ENCODE measurements at places on chromosomes 6 and 20.

GRCh38 chr20:24773751-24774201 is 175.3 kb upstream of the CST7 start:
- no peak for DNase-seq
- no peak overlapping the region for H3K27ac ChIP-seq
- H3K27me3 ChIP-seq: peaks cover 84% of the 10 kb centered on the region
- no peaks in the 10 kb centered on the region for H3K4me1 ChIP-seq
- no peak overlapping the region for H3K4me3 ChIP-seq
- H3K36me3 ChIP-seq: no peaks in the 10 kb centered on the region

- DNase-seq: no peak
- no peaks in the 10 kb centered on the region for H3K4me1 ChIP-seq
- no peak overlapping the region for H3K27ac ChIP-seq
- no peaks in the 10 kb centered on the region for H3K36me3 ChIP-seq
- no peak overlapping the region for H3K4me3 ChIP-seq
Measured at GRCh38 chr6:134424798-134425170, 106.9 kb upstream of the SGK1 start.

DNA sequence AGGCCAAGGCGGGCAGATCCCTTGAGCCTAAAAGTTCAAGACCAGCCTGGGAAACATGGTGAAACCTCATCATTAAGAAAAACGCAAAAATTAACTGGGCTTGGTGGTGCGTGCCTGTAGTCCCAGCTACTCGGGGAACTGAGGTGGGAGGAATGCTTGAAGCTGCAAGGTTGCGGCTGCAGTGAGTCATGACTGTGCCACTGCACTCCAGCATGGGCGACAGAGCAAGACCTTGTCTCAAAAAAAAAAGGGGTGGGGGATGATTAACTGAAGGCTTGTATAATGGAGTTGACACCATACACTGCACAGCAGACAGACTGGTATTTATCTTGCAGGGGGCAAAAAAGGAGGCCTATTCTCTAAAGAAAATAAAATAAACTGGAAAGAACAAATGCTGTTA is 27.7 kb downstream of the SRPK1 start:
- H3K4me3 ChIP-seq: no peak overlapping the region
- H3K36me3 ChIP-seq: peaks cover 19% of the 10 kb centered on the region
- no peak overlapping the region for H3K27ac ChIP-seq
- DNase-seq: no peak
- no peaks in the 10 kb centered on the region for H3K27me3 ChIP-seq
- peaks cover 33% of the 10 kb centered on the region for H3K4me1 ChIP-seq

GRCh38 chr6:97669191-97670031 is 386.4 kb upstream of the MMS22L start:
- H3K4me3 ChIP-seq: no peak overlapping the region
- no peaks in the 10 kb centered on the region for H3K27me3 ChIP-seq
- peaks cover 2% of the 10 kb centered on the region for H3K36me3 ChIP-seq
- no peak for DNase-seq
- H3K27ac ChIP-seq: no peak overlapping the region

- no peak overlapping the region for H3K27ac ChIP-seq
- no peaks in the 10 kb centered on the region for H3K4me1 ChIP-seq
- H3K27me3 ChIP-seq: no peaks in the 10 kb centered on the region
- H3K4me3 ChIP-seq: no peak overlapping the region
- no peaks in the 10 kb centered on the region for H3K36me3 ChIP-seq
Measured at GRCh38 chr6:23213193-23213592, 643.8 kb downstream of the HDGFL1 start.

GRCh38 chr6:88763160-88763559 is 200.3 kb downstream of the RNGTT start:
- no peak overlapping the region for H3K27ac ChIP-seq
- H3K36me3 ChIP-seq: peaks cover 1% of the 10 kb centered on the region
- no peaks in the 10 kb centered on the region for H3K4me1 ChIP-seq
- H3K27me3 ChIP-seq: no peaks in the 10 kb centered on the region

DNA sequence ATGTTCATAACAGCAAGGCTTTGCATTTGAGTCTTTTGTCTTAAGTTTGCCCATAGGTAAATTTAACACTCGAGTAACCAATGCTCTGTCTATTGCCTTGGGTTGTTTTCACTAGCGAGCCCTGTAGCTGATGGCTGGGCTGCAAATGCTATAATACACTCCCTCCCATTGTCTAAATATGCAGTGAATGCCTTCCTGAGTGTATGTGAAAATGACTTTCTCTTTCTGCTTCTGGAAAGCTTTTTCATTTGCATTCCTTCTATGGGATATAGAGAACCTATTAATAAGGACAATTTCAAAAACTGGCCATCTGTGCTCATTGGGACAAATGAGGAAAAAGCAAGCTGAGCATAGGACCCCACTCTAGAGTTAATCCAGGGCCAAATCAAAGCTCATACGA is 156.5 kb upstream of the FBXL4 start:
- H3K36me3 ChIP-seq: no peaks in the 10 kb centered on the region
- no peak overlapping the region for H3K27ac ChIP-seq
- H3K4me1 ChIP-seq: no peaks in the 10 kb centered on the region
- DNase-seq: no peak

DNA sequence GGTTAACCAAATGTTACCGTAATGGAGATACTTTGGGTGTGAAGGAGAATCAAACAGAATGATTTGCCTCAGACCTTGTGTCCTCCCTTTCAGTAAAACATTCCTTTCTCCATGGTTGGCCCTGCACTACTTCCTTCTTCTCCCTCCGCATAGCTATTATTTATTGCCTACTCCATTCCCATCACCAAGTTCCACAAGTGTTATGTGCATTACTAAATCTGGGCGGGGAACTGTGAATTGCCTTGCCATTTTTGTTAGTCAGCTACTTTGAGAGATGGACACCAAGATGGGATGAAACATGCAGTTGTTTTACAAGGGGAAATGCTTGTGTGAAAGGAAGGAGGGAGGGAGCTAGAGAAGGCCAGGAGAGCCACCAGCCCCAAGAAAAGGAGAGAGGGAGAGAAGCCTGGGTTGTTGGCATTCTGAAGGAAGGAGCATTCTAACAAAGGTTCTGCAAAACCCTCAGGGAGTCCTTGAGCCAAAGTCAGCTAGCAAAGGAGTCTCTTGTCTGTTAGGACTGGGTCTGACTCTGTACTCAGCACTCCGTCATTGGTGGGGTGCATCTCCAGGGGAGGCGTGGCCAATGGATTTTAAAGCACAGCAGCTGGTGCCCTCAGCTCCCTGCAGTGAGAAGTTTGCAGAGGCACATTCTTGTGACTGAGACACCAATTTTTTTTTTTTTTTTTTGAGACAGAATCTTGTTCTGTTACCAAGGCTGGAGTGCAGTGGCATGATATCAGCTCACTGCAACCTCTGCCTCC is 83.6 kb upstream of the CHD6 start:
- peaks cover 22% of the 10 kb centered on the region for H3K27me3 ChIP-seq
- H3K4me1 ChIP-seq: peaks cover 6% of the 10 kb centered on the region
- DNase-seq: no peak
- no peak overlapping the region for H3K27ac ChIP-seq
- H3K36me3 ChIP-seq: peaks cover 1% of the 10 kb centered on the region

- no peak overlapping the region for H3K4me3 ChIP-seq
- H3K27me3 ChIP-seq: peaks cover 96% of the 10 kb centered on the region
- DNase-seq: no peak
- H3K27ac ChIP-seq: no peak overlapping the region
- H3K4me1 ChIP-seq: no peaks in the 10 kb centered on the region
Measured at GRCh38 chr6:28765978-28766351, 157.8 kb downstream of the TRIM27 start.

DNA sequence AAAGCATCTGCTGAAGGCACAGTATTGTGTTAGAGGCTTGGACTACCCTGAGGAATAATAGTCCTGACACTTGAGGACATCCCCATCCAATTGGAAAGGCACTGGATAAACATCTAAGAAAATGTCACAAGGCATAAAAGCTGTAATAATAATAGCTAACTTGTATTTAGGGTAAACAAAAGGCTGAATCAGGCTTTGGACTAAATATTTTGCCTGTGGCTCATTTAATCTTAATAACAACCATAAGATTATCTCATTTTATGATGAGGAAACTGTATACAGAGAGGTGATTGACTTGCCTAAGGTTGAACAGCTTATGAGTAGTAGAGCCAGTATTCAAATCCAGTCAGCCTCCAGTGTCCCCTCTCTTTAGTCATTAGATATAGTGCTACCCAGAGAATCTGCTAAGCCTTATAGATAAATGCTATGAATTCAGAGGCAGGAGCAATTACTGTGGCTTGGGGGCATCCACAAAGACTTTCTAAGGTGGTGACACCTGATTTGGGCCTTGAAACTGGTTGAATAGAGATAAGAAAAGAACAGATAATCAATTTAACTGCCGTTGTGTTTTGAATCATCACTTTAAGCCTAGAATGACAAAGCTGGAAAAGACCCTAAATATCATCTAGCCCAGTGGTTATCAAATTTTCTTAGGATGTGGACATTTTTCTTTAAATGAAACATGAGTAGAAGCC is 7.5 kb upstream of the ZSWIM1 start:
- no peak for DNase-seq
- H3K36me3 ChIP-seq: peaks cover 5% of the 10 kb centered on the region
- H3K4me1 ChIP-seq: no peaks in the 10 kb centered on the region
- H3K27me3 ChIP-seq: no peaks in the 10 kb centered on the region

DNA sequence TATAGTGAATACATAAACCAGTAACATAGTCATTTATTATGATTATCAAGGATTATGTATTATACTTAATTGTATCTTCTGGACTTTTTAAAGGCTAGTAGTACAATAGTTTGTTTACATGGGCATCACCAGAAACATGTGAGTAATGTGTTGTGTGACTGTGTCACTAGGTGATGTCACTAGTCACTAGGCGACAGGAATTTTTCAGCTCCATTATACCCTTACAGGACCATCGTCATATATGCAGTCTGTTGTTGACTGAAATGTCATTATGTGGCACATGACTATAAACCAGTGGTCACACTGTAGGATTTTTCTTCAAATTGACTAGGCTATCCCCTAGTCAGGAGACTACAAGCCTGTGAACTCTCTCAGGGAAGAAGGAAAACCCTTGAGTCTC is 86.5 kb upstream of the CENPW start:
- no peaks in the 10 kb centered on the region for H3K27me3 ChIP-seq
- H3K27ac ChIP-seq: no peak overlapping the region
- no peak overlapping the region for H3K4me3 ChIP-seq
- no peak for DNase-seq
- no peaks in the 10 kb centered on the region for H3K36me3 ChIP-seq
- no peaks in the 10 kb centered on the region for H3K4me1 ChIP-seq

DNA sequence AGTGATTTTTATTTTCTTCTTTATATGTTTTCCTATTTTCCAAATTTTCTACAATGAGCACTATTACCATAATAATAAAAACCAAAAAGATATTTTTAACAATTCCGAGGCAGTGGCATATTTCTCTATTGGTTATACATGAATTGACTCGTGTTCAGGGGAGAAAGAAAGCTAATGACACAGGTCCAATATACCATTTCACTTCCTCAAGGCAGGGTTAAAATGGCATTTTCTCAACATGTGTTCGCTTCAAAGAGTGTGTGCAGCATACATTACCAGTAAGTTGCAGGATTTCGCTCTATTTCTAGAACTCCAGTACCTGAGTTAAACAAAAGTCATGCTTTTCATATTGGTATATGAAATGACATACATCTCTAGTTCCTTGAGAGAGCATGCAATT is 35.1 kb upstream of the DTNBP1 start:
- DNase-seq: no peak
- no peaks in the 10 kb centered on the region for H3K27me3 ChIP-seq

DNA sequence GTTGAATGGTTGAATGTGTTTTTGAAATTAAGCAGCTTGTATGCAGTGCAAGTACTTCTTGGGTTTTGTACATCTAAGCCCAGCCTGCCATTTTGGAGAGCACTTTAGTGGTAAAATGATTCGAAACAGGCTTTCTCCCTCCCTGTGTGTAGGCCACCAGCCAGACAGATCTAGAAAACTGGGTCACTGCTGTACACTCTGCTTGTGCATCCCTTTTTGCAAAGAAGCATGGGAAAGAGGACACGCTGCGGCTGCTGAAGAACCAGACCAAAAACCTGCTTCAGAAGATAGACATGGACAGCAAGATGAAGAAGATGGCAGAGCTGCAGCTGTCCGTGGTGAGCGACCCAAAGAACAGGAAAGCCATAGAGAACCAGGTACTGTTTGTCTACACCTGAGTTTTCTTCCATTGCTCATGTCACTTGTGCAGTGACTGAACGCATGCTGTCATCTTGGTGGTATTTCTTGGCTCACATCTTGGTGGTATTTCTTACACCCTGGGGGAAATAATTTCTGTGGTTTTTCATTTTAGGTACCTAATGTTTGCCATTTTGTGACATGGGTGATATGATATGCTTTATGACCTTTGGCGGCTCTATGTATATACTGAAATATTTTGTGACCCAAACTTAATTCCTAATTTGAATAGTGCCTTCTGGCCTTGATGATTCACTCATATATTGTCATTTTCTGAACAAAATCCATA is 115.7 kb upstream of the CLDN20 start:
- H3K36me3 ChIP-seq: peaks cover 3% of the 10 kb centered on the region
- no peak overlapping the region for H3K27ac ChIP-seq
- no peak for DNase-seq
- H3K4me3 ChIP-seq: no peak overlapping the region
- H3K4me1 ChIP-seq: peaks cover 11% of the 10 kb centered on the region

DNA sequence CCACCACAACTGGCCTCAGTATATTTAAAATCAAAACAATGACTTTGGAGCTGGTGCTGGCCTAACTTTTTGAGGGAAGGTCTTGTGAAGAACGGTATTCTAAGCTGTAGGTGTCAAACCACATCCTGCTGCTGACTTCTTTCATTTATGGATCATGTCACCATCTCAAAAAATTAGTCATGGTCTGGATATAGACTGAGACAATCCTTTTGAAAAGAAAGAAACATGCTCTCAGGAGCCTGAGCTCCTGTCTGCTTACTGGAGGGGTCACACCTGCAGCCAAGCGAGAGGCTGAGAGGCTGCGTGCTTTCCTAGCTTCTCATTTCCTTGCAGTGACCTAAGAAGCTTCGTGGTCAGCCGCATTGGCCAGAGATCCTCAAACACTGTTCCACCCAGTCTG is 55.2 kb downstream of the TIAM2 start:
- H3K27me3 ChIP-seq: no peaks in the 10 kb centered on the region
- H3K36me3 ChIP-seq: peaks cover 3% of the 10 kb centered on the region
- H3K27ac ChIP-seq: peak overlapping the region; percentile 56
- no peak for DNase-seq
- peak overlapping the region; percentile 5 for H3K4me3 ChIP-seq

DNA sequence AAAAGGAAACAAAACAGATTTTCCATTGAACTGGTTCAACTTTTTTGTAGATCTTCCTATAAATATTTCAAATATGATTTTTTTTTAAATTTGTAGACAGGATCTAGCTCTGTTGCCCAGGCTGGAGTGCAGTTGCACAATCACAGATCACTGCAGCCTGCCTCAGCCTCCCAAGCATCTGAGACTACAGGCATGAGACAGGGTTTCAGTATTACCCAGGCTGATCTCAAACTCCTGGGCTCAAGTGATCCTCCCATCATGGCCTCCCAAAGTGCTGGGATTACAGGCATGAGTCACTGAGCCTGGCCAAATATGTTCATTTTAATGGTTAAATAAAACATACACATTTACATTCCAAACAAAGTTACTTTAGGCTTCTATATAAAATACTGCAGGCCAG is 33.6 kb downstream of the SAMHD1 start:
- DNase-seq: no peak
- H3K4me1 ChIP-seq: peaks cover 5% of the 10 kb centered on the region
- H3K27me3 ChIP-seq: no peaks in the 10 kb centered on the region
- no peak overlapping the region for H3K27ac ChIP-seq
- H3K36me3 ChIP-seq: peaks cover 80% of the 10 kb centered on the region

All from central memory CD8-positive, alpha-beta T cell (primary cell).